ENCODE measurements at places on chromosomes 16 and 17.

DNA sequence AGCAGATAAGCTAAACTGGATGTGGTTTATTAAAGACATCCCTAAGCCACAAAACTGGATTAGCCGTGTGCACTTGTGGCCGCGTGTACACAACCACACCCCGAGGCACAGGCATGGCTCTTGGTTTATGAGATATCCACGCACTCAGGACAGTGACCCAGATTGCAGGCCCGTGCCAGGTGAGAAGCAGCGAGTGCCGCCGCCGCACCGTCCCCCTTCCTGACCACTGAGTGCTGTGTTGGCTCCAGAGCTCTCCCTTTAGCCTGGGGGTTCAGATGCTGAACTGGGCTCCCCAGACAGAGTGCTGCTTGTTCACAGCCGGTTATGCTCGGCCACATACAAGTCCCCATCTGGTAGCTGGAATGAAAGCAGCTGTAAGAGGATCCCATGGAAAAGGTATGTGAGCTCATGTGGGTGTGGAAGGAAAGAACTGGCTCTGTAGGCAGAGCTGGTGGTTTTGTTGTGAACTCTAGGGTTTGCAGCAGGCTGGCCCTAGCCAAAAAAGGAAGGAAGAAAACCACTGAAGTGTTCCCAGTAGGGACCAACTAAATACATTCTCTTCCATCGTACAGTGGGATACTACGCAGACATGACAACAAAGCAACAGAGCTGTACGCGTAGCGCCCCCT lies 29.5 kb downstream of the KNOP1 start:
- DNase-seq, result no peak

DNA sequence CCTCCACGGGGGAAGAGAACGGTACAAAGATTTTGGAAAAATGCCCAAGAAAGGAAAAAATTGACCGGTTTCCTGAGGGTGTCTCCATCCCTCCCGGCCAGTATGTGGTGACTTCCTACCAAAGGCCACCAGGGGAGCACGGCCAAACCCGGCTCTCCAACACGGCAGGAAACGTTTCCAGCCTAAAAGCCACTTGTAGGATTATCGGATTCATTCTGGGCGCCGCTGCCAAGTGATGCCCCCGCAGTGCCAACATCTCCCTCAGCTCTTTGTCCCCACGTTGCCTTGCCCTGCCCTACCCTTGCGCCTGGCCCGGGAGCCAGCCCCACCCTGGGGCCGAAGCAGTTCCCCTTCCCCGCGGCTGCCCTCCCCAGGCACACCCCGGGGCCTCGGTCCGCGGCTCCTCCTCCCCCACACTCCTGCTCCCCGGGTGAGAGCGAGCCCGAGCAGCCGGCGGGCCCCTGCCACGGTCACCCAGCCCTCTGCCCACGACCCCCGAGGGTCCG lies 688 bp downstream of the CRK start:
- DNase-seq, result no peak

DNA sequence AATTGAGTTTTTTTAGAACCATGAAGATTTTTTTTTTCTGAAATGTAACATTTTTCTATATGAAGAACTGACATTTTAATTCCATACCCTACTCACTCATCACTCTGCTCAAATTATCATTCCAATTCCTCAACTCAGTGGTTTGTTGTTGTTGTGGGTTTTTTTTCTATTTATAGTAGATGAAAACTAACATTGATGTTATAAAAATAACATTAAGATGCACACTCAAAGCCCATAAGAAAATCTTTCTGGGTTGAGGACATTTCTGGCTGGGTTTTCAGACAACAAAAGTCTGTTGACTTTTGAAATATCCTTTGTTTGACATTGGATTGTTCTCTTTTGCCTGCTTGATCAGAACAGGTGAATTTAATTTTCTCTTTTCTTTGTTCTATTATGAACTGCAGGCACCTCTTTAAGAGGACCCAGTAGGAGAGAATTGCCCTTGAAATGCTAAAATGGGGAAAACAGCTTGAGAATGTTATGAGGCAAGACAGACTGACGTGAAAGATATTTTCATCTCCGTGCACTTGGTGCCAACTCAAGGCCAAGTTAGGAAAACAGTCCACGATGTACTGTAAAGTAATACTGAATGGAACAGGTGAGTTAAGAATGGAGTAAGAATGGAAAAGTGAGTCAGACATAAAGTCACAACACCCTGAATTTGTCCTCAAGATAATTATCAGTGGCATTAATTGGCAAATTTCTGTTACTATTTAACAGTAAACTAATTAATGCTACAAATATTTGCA lies 16.1 kb upstream of the ABCA5 start:
- DNase-seq, result no peak

GRCh38 chr17:46003907-46004748 lies 5.1 kb downstream of the STH start:
- DNase-seq, result no peak

DNA sequence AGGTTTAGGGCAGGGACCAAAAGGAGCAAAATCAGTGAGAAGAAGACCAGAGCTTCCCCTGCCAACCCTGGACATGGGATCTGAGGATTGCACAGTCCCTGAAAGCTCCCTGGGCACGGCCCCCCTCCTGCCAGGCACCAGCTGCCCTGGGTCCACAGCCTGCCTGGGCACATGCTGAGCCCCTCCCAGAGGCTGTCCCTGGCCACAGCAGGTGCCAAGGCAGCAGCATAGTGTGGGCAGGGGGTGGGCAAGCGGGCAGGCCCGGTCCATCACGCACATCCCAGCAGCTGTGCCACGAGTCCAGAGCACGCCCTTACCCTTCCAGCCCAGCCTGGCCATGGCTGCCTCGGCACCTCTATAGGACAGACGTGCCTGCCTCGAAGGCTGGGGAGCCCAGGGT lies 12.7 kb downstream of the SCN4A start:
- DNase-seq, result no peak

GRCh38 chr16:50284131-50284911 lies 18.0 kb downstream of the ADCY7 start:
- DNase-seq, result no peak

DNA sequence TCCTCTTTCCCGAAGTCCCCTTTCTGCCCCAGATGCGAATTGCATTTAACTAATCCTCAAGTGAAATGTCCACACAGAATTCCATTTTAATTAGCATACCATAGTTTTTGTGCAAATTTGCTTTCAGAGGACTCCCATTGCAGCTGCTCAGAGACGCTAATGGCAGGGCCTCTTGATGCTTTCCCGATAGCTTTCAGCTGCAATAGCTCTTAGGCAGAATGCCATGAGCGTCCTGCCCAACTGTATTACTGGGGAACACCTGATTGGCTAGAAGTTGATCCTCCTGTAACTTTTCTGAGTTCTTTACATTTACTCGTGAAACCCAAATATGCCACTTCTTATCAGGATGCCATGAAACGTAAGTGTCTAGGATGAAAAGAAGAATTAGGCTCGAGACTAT lies 203.0 kb downstream of the UTP18 start:
- DNase-seq, result no peak

DNA sequence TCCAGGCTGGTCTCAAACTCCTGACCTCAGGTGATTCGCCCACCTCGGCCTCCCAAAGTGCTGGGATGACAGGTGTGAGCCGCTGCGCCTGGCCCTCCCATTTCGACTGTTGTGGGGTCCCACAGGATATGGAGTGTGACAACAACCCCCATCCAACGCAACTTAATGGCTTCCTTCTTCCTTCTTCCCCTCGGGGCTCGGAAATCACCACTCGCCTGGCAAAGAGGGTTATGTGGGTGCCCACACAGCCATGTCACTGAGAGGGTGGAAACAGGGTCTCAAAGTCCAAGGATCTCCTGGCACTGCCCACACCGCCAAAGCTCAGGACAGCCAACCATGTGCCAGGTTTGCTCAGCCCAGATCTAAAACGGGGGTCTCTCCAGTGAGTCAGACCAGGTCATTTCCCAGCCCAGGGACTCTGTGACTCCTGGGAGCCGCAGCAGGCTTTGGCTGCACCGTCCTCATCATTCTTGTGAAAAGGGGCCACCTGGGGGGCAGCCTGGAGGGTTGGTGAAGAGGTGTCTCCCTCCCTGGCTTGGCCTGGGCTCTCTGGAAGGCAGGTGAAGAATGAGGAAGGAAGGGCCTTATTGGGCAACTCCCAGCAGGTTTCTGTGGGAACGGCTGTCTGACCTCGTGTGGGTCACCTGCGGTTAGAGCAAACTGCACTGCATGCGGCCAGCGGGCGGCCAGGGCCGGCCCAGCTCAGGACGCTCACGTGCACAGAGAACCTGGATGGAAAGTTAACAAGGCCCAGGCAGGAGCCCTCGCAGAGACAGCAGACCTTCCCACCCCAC lies 25.3 kb upstream of the LITAF start:
- DNase-seq, result no peak
